Liver (tissue), 10 donors: ENCODE measurements at places on chromosomes 4 and X.
A peak's percentile ranks its signal among the peaks of the same experiment; 100 is the strongest.

GRCh38 chrX:139724626-139725025, 16.7 kb upstream of the MCF2 start:
- no peak for DNase-seq

DNA sequence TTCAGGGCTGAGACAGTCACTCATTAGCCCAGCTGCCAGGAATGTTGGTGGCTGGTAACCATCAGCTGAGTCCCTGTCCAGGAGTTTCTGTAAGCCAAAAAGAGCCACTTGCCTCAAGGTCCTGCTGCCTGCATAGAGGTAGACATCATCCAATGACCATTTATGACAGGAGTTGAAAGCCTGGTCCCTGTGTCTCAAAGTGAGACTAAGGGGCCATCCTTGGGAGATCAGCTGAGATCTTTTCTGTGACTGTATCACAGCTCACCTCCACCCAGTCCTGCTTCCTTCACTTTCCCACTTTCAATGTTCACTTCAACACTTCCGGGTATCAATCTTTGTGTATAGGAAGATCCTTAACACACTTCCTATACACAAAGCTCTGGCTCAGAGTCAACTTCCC, 28.4 kb upstream of the MAOA start:
- no peak for DNase-seq

DNA sequence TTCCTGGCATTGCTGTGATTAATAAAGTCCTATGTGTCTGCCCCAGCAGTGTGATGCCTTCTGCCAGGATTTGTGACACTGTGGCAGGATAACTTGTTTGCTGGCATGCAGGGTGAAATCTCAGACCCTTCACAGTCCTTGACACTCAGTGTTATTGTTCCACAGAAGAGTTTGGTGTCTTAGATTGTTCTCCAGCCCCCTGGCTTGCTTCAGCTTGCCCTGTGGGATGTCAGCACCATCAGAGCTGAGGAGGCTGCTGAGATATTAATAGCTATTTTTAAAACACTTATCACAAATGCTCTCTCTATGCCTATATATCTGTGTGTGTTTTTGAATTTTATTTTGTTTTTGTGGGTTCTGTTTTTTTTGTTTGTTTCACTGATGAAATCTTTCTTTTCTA, 136.9 kb downstream of the TSPAN5 start:
- DNase-seq, result no peak

DNA sequence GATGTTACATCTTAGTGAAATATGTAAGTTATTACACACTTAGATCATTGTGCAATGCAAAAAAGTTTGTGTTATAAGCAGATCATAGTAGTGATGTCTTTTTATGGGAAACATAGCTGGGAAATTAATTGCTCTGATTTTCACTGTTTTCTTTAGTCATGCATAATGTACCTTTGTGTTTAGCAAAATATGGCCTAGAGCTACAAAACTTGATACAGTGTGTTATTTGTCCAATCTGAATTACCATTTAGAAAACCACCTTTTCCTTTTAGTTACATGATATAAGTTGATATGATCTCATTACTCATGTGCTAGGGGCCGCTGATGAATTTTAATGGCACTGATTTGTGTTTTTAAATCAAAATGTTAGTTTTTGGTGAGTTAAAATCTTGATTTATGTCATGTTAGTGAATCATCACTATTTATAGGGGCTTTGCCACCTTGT, 2.0 kb downstream of the BMPR1B start:
- no peak for DNase-seq

GRCh38 chr4:155667222-155667567, 547 bp downstream of the GUCY1A1 start:
- DNase-seq, result peak; percentile 44

DNA sequence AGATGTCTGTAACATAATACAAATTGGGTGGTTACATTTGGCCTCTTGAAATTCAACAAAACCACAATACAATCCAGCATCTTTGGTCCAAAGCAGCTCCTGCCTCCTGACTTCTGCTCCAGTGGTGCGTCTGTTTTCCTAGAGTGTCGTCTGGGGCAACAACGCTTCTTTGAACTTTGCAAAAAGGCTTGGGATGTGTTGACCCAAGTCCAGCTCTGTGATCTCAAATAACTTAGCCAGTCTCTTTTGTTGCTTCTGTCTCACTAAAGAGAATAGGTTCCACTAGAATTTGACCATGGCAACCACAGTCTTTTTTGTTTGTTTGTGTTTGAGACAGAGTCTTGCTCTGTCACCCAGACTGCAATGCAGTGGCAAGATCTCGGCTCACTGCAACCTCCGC, 324.0 kb downstream of the DHRSX start:
- no peak for DNase-seq

GRCh38 chr4:44978020-44978419, 251.7 kb upstream of the GNPDA2 start:
- no peak for DNase-seq

GRCh38 chr4:159416073-159416472, 313.2 kb downstream of the RAPGEF2 start:
- DNase-seq, result no peak

- DNase-seq, result no peak
Measured at GRCh38 chr4:113773014-113773413, 11.5 kb upstream of the CAMK2D start.

- DNase-seq, result no peak
Measured at GRCh38 chr4:78186597-78187543, 129.7 kb downstream of the FRAS1 start.

DNA sequence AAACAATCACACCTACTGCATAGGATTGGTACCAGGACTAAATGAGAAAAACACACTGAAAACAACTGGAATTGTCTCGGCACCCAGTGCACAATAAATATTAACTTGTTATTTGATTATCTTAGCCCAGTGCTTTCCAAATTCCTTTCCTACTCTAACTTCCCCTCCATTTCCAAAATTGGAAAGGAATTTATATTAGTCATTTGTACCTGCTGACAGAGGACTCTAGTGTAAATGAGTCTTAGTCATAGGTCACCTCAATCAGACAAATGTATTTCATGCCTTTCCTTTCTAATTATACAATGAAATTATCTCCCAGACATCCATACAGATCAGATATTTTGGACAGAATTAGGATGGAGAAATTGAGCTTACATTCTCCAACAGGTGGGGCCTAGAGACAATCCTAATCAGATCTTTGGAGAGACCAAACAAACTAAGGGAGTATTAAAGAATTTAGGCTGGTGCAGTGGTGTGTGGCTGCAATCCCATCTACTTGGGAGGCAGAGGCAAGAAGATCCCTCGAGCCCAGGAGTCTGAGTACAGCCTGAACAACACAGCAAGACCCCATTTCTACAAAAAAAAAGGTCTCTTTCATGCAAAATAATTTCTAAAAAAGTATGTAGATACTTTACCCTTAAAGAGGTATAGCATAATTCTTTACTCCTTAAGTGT, 10.1 kb downstream of the SH3D19 start:
- no peak for DNase-seq

GRCh38 chr4:13484749-13485221, 645 bp upstream of the RAB28 start:
- DNase-seq, result no peak

GRCh38 chr4:175297965-175298565, 379.9 kb downstream of the ADAM29 start:
- no peak for DNase-seq

DNA sequence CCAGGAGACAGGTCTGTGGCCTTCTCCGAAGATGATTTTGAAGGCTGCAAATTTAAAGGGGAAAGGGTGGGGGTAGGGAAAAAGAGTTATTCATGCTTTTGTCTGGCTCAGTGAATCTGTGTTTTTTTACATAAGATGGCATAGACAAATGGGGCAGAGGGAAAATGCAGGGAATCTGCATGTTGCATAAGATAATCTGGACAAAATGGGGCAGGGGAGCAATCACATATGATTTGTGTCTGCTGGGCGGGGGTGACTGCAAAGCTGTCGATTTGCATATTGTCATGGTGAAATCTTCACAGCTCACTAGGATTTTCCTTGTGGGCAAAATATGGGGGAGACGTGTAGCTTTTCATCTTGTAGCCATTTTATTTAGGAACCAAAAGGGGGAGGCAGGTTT, 29.4 kb upstream of the GYG2 start:
- DNase-seq, result no peak

DNA sequence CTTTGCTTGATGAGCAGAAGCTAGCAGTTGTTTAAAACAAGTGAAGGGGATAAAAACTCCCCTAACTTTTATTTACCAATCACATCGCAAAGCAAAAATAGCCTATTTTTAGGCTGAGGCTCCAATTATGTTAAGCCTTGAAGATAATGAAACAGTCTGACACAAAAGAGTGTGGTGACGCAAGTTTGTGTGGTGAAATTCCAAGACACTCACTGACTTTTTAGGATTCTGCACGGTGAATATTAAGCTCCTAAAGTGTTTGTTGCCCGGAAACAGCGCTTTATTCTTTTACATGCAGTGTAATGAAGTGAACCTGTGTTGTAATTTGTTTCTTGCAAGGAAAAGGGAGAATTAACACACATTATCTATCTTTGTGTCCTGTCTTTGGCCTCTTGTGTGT, 74.8 kb downstream of the POLA1 start:
- no peak for DNase-seq

DNA sequence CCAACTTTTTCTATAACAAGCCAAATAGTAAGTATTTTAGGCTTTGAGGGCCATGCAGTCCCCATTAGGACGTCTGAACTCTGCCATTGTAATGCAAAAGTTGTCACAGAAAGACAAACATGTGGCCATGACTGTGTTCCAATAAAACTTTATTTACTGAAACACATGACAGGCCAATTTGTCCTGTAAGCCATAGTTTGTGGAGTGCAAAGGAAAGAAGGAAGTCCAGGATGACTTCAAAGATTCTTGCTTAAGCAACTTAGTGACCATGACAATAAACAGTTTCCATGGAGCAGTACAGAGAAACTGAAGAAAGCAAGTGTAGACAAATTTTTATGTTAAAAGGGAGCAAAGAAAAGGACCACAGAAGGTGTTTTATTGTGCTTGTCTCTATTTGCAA, 35.0 kb upstream of the MYOZ2 start:
- DNase-seq, result no peak

GRCh38 chr4:178632415-178632814, 1190.2 kb upstream of the AGA start:
- DNase-seq, result no peak

DNA sequence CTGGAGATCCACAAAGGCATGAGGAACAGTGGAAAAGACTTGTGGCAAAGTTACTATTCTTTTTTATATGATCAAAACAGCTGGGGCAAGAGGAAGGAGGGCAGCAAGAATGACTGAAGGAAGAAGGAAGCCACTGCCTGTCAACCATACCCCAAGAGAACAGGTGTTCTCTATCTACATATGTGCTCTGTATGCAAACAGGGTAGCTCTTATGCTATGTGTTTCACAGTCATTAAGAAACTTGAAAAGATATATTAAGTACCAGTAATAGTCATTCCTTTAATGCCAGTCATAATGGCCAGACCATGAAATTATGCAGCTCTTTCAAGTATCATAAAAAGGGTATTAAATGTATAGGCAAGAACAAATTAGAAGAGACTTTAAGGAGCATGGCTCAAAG, 363.9 kb downstream of the KLHL13 start:
- no peak for DNase-seq

- no peak for DNase-seq
Measured at GRCh38 chr4:137124278-137124932, 407.9 kb downstream of the PCDH18 start.

GRCh38 chr4:181008164-181008563, 1235.0 kb upstream of the TENM3 start:
- no peak for DNase-seq

GRCh38 chr4:147332091-147332490, 148.8 kb upstream of the EDNRA start:
- no peak for DNase-seq

- no peak for DNase-seq
Measured at GRCh38 chr4:176753049-176753448, 39.7 kb downstream of the VEGFC start.

- no peak for DNase-seq
Measured at GRCh38 chr4:7399440-7400234, 35.1 kb downstream of the PSAPL1 start.

DNA sequence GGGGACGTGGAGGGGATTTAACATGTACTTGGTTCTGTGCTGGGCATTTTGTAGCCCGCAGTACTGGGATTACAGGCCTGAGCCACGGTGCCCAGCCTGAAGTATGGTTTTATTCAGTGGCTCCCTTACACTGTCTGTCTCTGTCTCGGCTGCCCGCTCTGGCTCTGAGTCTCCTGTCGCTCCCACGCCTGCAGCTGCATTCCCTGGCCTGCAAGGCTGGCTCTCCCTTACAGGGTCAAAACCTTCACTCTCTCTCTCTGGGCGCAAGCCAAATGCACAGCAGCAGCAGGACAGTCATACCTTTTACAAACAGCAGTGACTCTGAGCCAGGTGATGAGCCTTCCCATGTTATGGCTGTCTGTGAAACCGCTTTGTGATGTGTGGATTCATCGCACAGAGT, 72.1 kb downstream of the HTRA3 start:
- DNase-seq, result no peak

DNA sequence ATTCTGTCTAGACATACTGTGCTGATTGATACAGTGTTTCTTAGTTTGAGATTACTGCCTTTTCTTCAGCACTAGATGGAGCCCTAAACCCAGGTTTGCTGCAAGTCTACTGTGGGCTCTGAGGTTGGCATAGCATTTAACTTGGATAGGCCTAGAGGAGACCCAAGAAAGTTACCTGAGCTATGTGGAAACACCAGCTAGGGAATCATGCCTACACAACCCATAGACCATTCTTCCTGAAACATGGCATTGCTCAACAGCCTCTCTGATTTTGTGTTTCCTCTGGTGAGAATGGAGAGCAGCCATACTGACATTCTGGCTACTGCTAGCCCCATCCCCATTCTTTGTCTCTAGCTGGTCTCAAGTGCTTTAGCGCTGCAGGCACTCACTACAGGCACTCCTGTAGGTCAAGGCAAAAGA, 287.7 kb upstream of the PCDH18 start:
- no peak for DNase-seq

DNA sequence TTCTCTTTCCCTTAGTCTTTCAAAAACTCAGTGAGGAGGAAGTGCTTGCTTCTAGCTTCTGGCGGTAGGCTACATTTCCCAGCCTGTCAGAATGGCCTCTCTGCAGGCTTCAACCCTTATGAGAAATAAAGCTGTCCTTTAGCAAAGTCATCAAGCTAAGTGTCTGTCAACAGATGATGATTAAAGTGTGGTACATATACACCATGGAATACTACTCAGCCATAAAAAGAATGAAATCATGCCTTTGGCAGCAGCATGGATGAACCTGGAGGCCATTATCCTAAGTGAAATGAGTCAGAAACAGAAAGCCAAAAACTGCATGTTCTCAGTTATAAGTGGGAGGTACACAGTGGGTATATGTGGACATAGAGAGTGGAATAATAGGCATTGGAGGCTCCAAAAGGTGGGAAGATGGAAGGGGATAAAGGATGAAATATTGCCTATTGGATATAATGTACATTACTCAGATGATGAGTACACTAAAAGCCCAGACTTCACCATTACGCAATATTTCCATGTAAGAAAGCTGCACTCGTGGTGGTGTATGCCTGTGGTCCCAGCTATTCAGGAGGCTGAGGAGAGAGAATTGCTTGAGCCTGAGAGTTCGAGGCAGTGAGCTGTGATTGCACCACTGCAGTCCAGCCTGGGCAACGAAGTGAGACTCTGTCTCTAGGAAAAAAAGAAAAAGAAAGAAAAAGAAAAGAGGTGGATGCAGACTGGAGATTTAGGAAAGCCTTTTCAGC, 7.9 kb downstream of the TRIM2 start:
- no peak for DNase-seq

GRCh38 chr4:169089004-169089403, 78.9 kb upstream of the CBR4 start:
- no peak for DNase-seq
